ENCODE measurements at places on chromosomes 2 and 18.
A peak's percentile ranks its signal among the peaks of the same experiment; 100 is the strongest.

- no peak for DNase-seq
These were observed 62.6 kb downstream of the C18orf63 start for GRCh38 chr18:74378179-74378682.

DNA sequence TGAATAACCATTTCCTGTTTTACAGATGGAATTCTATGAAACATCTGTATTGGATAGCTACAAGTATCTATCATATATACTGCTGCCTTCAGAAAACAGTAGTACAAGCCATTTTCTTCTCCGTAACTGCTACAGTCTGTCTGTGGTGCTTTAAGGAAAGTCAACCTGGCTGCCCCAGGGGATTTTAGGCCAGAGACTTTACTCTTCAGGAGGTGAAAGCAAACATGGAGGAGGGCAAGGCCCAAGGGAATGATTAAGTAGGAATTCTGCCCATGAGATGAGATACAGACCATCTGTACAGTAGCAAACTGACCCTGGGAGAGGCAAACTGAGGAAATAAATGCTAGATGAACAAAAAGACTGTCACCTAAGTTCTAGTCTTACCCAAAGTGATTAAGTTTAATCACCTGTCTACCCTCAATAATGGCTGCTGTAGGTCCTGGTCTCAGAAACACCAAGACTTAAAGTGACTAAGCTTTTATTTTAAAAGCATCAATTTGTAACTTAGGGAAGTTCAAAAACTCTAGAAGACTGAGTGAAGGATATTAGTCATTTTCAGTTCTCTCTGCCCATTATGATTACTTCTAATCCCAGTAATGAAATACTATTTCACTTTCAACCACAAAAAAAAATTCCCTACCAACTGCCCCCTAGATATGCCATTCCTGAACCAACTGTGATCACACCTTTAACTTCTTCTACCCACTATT, 14.8 kb downstream of the MBD2 start:
- peak; percentile 33 for DNase-seq

DNA sequence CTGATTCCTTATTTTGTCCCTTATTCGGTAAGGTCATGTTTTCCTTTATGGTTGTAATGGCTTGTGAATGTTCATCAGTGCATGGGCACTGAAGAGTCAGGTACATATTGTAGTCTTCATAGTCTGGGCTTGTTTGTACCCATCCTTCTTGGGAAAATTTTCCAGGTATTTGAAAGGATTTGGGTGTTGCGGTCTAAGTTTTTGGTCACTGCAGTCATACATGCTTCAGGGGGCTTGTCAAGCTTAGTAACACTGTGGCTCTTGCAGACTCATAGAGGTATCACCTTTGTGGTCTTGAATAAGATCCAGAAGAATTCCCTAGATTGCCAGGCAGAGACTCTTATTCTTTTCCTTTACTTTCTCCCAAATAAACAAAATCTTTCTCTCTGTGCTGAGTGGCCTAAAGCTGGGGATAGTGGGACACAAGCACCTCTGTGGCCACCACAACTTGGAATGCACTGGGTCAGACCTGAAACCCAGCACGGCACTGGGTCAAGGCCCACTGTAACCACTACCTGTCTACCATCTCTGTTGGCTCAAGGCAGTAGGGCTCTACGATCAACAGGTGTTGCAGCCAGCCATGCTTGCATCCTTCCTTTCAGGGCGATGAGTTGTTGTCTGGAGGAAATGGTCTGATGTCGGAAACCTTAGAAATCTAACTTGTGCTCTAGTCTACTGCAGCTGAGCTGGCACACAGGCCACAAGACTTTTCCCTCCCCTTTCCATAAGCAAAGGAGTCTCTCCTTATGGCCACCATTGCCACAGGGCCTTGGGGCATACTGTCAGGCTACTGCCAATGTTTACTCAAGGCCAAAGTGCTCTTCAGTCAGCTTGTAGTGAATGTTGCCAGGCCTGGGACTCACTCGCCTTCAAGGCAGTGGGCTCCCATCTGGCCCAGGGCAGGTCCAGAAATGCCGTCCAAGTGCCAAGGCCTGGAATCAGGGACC, 21.5 kb downstream of the IL1RN start:
- DNase-seq: peak; percentile 40

- no peak for DNase-seq
These were observed 992.0 kb downstream of the DCDC2C start for GRCh38 chr2:4695281-4695861.

DNA sequence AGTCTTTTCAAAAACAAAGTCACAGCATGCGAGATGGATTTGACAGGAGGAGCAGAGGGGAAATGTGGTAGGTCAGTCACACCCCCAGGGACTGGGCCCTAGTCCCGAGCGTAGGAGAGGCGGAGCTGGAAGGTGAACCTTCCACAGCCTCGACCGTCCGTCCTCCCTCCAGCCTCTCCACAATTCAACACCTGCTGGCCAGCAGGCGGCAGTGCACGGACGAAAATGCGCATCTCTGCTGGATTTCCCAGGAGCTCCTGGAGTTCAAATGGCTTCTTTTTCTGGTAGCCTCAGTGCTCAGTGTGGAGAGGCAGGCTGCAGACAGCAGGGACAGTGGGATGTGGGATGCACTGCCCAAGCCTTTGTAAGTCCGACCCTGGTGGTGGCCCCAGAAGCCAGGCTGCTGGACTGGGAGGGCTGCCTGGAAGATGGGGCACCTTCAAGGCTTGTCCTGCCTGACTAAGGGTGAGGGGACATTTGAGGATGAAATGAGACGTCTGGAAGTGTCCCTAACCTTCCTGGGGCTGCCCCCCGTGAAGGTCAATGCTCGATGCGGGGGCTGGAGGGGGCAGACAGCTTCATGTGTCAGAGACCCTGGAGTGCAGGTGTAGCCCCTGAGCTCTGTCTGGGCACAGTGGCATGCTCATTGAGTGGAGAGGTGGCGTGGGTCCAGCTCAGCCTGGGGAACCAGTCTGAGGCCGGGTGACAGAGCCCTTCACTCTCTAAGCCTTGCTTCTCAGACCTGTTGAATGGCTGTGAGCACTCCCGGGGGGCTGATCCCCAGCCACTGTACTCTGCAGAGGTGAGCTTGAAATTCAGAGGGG, 189.5 kb downstream of the TFCP2L1 start:
- peak; percentile 55 for DNase-seq

DNA sequence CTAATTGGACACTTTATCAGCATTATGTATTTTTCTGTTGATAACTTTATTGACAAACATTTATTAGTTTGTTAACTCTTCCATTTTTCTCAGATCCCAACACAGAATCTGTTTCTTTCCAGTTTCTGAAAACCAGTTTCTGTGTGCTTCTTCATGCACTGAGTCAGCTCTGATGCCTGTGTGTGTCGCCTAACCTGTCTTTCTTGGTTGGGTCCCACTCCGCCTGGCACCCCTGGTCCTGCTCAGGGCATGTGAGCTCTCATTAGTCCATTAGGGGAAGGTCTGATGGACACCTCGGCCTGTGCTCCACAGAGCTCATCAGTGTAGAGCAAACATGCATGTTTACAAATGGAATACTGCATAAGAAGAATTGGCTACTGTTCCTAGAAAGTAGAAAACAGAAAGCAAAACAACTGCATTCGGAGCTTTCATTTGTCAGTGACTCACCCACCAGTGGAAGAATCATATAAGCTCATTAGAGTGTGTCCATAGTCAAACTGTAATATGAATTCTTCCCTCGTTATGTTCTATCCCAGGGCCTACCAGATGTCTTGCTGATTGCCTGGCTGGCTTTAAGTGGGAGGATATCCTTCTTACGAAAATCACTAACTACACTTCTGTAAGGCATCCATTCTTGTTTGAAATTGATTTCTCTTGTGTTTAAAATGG, 137.7 kb downstream of the SNTG2 start:
- peak; percentile 22 for DNase-seq

GRCh38 chr2:27690052-27690451, 26.4 kb downstream of the SLC4A1AP start:
- no peak for DNase-seq

GRCh38 chr2:65314801-65315441, 87.3 kb downstream of the ACTR2 start:
- no peak for DNase-seq

- DNase-seq: peak; percentile 15
These were observed 333.6 kb downstream of the METTL4 start for GRCh38 chr18:2237706-2238105.

DNA sequence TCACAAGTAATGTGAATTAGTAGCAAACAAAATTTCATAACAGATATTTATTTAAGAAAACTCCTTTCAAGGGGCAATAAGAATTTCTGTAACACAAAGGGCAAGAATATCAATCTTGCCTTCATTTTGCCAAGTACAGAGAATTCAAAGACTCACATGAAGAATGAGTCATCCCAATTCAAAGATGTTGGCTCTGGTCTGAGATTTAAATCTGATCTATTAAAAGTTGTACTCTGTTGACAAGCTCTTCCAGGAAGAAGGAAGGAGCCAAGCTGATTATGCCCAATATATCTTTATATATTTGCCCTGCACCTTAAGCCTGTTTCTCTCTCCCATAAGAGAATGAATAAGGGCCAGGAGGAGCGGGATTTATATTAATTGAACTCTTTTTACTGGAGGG, 55.9 kb upstream of the RPE start:
- DNase-seq: peak; percentile 3

GRCh38 chr2:230684270-230685168, 28.1 kb upstream of the CAB39 start:
- DNase-seq: peak; percentile 97

- DNase-seq: no peak
These were observed 129.0 kb upstream of the ACVR2A start for GRCh38 chr2:147715807-147716206.

DNA sequence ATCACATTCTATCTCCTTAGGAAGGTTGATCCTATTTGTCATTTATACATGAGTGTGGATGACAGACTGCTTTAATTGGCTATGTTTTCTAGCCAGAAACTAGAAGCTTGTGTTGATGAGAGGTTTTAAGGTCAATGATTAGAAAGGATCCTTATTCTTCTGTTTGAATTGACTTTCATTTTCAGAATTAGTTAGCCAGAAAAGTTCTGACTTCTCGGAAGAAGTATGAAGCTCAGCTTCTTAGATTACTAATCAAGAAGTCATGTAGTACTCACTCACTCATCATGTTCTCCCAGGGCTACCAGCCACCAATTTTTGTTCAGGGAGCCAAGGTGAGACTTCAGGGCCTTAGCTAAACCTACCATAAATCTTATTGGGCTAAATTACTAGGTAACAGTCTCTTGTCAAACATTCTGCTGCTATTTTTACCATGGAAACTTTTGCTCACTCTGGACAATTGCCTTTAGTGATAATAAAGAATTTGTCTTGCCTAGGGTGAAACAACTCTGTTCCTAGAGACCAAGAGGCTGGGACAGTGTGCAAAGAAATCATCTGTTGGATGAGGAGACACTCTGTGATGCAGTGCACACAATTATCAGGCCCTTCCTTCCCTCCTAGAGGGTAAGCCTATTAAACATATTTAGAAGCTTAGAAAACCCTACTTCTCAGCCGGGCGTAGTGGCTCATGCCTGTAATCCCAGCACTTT, 111.6 kb upstream of the DNMT3A start:
- peak; percentile 33 for DNase-seq

DNA sequence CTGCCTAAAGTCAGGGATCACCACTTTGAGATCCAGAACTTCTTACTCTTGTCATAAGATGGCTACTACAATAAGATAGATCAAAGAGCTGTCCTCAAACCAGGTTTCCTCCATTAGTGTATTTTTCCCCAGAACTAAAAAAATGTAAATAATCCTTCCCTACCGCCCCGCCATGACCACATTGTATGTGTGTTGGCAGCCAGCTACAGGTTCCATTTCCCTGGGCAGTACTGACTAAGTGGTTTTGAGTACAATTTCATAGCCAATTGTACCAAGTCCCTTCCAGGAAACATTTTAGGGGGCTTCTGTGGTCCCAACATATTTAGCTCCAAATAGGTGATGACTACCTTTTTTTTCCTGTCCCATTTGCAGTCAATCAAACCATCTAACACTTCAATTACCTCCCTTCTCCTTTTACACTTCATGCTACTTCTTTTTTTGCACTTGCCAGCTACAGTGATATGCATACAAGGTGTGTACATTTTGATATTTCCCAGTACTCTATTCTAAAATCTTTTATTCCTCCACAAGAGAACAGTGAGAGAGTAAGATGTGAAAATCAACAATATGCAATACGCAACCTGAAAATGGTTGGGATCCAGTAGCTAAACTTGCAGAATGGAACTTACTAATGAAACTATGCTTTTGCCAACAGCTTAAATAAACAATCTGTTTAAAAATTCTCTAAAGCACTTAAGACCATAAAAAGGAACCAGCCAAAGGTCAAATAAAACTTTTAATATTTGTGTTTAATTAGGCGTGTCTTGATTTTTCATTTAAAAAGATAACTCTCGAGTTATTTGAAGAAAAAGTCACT, 3.9 kb downstream of the PUM2 start:
- DNase-seq: peak; percentile 17

- no peak for DNase-seq
These were observed 50.4 kb downstream of the EML6 start for GRCh38 chr2:54773838-54774237.

DNA sequence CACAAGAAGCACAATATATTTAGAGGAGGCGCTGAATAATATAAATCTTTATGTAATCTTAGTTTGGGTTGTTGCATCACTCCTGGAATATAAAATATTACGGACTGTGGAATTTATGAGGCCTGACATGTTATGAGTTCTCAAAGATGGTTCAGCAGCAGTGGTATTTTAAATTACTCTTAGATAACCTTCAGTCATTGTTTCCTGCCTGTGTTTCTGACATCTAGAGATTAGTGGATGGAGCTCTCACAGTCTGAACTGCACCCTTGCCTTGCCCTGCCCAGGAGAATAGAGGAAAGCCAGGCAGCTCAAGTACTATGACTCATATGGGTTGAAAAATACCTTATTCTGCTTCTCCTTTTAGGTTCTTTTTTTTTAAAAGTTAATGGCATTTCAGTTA, 70.0 kb downstream of the ACSL3 start:
- no peak for DNase-seq

GRCh38 chr2:169476459-169476858, 2.8 kb upstream of the BBS5 start:
- DNase-seq: peak; percentile 86

DNA sequence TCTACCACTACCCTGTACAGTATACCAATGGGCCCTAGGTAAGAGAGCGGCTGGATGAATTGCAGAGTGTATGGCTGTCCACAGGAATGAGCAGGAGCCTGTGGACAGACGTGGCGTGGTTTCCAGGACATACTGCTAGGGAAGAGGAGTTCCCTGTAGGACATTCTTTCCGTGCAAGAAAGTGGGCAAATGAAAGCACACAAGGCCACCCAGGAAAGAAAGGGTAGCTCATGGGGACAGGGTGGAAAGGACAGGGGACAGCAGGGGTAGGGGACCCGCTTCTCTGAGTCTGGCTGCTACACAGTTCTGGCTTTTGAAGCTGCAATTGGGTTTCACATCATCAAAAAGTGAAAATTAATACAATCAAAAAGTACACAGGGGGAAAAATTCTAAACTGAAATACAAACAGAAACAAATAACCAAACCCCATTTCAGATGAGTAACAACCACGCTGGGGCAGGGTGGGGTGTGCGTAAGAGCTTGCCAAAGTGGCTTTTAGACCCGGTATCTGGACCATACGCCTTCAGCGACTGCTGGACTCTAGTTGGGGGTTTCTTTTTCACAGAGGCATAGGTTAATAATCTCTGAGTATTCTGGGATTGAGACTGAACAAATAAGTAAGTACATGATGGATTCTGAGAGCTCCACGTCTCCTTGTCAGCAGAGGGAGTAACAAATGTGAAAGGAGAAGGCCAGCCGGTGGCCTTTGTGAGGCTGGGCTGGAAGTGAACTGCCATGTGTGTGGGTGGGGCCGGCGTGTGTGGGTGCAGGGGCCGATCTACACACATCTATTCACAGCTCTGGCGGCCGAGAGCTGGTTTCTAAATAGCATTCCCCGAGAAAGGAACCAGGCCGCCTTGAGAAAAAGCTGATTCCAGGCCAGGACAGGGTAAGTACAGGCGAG, 84.0 kb downstream of the HDAC4 start:
- no peak for DNase-seq

- no peak for DNase-seq
These were observed 151.7 kb upstream of the ITGA4 start for GRCh38 chr2:181305301-181306123.
